ENCODE measurements at places on chromosomes 6 and 20.

DNA sequence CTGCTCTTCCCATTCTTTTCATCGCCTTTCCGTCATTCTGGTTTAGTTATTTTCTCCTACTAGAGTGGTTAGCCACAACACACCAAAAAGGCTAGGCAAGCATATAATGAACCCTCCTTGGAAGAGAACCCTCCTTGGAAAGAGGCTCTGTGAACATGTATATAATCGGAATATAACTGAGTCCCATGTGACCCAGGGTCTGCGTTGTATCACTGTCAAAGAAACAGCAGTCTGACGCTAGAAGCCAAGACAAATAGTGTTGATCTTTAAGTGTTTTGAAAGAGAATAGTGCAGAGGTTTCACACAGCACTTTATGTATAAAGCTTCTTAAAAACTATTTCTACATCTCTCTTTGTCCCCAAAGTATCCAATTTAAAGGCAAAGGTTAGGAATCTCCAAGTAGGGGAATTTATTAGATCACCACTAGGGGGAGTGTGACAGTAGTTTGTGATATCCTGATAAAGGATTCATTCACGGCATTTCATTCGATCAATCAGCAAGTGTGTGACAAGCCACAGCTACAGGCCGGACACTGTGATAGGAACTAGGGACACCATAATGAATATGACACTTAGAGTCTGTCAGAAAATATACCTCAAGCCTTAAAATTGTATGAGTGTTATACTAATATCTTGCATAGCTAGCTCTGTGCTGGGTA is 395.3 kb downstream of the CD109 start:
- no peak for DNase-seq

- no peak for DNase-seq
Measured at GRCh38 chr6:2831392-2831791, 10.3 kb downstream of the SERPINB1 start.

DNA sequence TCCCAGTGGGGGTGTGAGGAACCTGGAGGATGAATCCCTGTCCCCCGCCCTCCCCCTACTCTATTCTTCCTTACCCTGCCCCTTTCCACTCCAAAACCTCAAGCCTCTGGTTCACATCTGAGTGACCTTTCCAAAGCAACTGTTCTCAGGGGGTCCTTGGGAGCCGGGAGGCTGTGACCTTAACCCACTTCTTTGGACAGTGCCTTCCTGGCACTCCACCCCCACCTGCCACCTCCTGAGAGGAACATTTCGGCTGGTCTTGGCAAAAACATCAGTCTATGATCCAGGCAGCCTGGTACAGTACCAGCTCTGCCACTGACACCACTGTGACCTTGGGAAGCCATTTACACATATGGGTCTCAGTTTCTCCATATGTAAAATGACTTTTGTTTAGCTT is 121.7 kb downstream of the MRPL14 start:
- DNase-seq, result no peak

GRCh38 chr6:16503970-16504415 is 257.3 kb downstream of the ATXN1 start:
- DNase-seq, result no peak

DNA sequence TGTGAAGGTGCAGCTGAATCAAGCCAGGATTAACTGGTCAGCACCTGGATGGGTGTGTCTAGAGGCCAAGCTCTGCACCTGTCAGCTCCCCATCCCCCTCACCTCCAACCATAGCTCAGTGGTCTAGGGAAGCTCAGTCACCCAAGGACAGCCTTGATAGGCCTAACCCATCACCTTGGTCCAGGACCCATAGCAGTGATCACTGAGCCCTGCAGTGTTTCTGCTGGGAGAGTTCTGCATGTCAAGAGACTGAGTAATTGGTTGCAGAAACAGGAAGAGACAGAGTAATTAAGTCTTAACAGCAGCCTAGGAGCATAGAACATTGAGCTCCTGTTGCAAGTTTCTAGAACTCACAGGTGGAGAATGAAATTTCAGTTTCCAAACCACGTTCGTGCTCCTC is 18.7 kb upstream of the RALGAPB start:
- DNase-seq, result no peak

DNA sequence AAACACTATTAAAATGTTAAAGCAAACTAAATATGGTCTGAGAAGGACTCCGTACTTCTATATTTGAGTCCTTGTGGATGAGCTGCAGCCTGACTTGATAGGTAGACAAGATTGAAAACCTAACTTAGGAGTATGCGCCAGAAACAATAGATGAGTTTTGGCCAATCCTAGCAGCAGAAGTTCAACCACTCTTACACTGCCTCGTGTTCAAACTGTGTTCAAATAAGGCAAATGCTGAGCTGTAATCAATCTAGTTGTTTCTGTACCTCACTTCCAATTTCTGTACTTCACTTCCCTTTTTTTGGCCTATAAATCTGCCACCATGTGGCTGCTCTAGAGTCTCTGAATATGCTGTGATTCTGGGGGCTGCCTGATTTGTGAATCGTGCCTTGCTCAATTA is 13.2 kb upstream of the SERINC1 start:
- DNase-seq, result no peak

DNA sequence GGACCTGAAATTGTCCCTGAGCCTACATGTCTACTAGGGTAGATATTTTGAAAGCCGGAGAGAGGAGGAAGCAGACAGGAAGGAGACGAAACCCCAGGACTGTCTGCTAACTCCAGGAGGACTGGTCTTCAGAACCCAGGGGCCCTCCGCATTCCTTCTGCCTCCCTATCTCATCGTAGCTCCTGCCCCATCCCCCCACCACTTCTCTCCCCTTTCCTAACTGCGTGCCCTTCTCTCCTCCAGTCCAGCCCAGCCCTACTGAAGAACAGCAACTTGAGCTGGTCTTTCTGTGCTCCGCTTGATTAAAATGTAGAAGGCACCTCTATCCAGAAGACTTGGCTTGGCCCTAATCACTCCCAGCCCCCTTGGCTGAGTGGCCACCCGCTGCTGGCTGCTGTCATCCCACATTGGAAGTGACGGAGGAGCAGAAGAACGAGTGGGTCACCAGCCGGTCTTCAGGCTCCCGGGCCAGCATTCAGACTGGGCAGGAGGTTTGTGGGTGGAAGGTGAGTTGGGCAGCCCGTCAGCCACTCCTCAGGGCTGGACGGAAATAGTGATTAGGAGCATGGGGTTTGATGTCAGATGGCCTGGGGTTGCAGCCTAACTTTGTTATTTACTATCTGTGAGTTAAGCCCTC is 28.8 kb upstream of the ANGPT4 start:
- no peak for DNase-seq

DNA sequence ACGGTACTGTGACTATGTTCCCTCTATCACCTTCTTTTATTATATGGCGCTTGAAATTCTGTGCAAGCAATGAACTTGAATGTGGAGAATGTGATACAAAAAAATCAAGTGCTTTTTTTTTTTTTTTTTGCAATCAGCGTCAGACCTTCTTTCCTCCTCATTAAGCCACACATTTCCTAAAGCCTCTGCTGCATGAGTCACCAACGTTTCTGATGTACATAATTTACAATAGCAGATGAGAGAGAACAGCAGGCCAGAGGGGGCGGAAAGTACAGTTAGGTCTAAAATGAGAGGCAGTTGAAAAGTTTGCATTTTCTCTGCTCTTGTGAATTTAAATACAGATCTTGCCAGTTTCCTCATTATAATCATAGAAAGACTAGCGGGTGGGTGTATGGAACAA is 114.6 kb upstream of the RIPOR2 start:
- no peak for DNase-seq

GRCh38 chr6:135226537-135226936 is 45.4 kb downstream of the MYB start:
- DNase-seq, result no peak

DNA sequence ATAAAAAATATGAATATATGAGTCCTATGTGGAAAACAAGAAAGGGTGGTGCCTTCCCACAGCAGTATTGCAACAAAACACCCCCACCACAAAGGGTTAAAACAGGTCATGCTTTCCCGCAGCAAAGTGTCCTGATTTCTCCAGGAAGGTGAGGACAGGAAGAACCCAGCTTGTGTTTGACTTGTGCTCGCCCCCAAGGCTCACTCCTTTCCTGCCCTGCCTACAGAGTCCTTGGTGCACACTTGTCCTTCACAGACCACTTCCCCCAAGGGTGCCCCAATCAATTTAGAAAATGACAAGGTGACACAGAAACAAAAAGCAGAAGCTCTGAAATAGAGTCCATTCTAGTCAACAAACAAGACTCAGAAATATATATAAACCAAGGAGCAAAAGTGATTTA is 237.4 kb downstream of the PTPRK start:
- no peak for DNase-seq

GRCh38 chr6:134517145-134517658 is 199.3 kb upstream of the SGK1 start:
- DNase-seq, result no peak

GRCh38 chr6:7135755-7136154 is 28.0 kb downstream of the RREB1 start:
- DNase-seq, result no peak

GRCh38 chr20:36573798-36574365 is 485 bp downstream of the TGIF2 start:
- peak; percentile 35 for DNase-seq

DNA sequence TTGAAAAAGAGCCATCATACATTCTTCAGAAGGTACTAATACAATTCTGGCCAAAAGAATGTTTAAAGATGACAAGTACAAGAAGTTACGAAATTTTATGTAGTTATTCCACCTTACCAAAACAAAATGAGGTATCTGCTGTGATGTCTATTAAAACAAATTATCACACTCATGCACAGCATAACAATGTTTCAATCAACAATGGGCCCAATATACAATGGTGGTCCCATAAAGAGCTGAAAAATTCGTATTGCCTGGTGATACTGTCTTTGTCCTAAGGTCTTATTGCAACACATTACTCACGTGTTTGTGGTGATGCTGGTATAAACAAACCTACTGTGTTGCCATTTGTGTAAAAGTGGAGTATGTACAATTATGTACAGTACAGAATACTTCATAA is 3.6 kb upstream of the NUP153 start:
- DNase-seq, result no peak

DNA sequence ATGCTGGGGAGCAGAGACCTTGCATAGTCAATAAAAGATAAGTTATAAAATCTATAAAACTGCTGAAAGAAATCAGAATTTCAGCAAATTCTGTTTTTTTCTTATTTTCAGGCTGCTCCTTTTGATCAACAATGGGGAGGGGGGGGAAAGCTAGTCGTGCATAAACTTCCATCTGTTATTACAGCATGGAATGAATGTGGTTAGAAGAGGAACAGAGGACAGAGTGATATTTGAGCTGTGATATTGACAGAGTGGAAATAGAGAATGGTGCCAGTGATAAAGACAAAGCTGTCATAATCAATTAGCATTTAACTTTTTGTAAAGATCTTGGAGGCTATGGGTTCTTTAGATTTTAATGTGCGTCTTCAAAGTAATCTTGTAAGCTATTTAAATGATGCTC is 43.4 kb upstream of the QKI start:
- no peak for DNase-seq

GRCh38 chr6:33118525-33119123 is 42.8 kb downstream of the HLA-DPB1 start:
- DNase-seq, result no peak

GRCh38 chr20:58544891-58545290 is 29.7 kb upstream of the APCDD1L start:
- no peak for DNase-seq

- no peak for DNase-seq
Measured at GRCh38 chr6:81766482-81767069, 14.1 kb upstream of the TENT5A start.

GRCh38 chr6:66238851-66239250 is 531.8 kb upstream of the EYS start:
- no peak for DNase-seq

DNA sequence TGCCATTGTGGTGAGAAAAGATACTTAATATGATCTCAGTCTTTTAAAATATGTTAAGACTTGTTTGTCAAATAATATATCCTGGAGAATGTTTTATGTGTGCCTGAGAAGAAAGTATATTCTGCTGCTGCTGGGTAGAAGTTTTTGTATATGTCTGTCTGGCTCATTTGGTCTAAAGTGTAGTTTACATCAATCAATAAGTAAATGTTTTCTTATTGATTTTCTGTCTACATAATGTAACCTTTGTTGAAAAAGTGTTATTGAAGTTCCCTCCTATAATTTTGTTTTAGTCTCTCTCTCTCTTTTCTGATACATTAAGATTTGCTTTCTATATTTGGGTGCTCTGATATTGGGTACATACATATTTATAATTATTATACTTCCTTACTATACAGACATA is 201.2 kb downstream of the THBS2 start:
- DNase-seq, result no peak

GRCh38 chr20:8330319-8330784 is 198.3 kb downstream of the PLCB1 start:
- no peak for DNase-seq

DNA sequence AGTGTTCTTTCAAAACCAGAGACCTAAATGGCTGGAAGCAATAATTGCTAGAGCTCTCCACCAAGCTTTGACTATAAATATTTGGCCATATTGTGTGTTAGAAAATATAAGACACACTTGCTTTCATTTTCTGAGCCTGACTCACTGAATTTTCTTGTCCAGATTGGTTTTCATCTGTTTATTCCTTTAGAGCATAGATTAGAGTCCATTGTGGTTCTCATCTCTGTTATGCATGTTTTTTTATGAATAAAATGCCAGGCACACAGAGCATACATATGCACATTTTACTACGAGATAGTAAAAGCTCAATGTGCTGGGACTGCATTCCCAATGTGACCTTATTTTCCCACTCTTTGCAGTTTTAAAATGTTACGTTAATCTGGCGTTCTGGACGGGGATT is 115.3 kb upstream of the MLIP start:
- DNase-seq, result no peak

DNA sequence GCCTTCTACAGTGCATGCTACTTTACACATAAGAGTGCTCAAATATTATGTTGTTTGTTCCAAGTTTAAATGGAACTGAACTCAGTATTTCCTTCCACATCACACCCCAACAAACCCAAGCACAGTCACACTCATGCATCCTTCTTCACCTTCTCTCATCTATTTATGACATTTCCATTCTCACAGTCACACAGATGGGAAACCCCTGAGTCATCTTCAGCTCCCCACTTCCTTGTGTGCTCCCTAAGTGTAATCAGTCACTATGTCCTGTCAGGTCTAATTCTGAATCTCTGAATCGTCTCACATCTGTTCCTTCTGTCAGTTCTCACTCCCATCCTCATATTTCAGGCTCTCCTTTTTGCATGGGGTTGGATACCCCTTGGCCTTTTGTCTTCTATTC is 96.0 kb downstream of the RIMS1 start:
- DNase-seq, result no peak

All from activated gamma-delta T cell (primary cell).